Neural progenitor cell (in vitro differentiated cells): ENCODE measurements at places on chromosomes 1 and 21. TPM values are rescaled to one million over a fixed set of nuclear protein-coding genes. Genes with fewer than 3 reads are reported as not detected.

Gene CCDC30
- 2.0 and 2.8 TPM in 2 replicates for total RNA-seq

Gene ORC1
- total RNA-seq = 42.4 and 47.4 TPM in 2 replicates

GRCh38 chr21:29053656-29054055 is 19.8 kb downstream of the CCT8 start:
- no peaks in the 10 kb centered on the region for H3K4me1 ChIP-seq
- DNase-seq = no peak
- H3K36me3 ChIP-seq = peaks cover 22% of the 10 kb centered on the region
- H3K27ac ChIP-seq = peak overlapping the region; percentile 37
- no peak overlapping the region for H3K4me3 ChIP-seq
- no peaks in the 10 kb centered on the region for H3K27me3 ChIP-seq

DNA sequence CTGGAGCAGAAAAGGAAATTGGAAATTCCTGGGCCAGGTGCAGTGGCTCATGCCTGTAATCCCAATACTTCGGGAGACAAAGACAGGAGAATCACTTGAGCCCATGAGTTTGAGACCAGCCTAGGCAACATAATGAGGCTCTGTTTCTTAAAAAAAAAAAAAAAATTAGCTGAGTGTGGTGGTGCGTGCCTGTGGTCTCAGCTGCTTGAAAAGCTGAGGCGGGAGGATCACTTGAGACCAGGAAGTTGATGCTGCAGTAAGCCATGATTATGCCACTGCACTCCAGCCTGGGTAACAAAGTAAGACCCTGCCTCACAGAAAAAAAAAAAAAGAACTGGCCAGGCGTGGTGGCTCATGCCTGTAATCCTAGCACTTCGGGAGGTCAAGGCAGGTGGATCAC is 56.7 kb downstream of the SRSF11 start:
- H3K4me3 ChIP-seq = no peak overlapping the region
- no peaks in the 10 kb centered on the region for H3K4me1 ChIP-seq
- peaks cover 8% of the 10 kb centered on the region for H3K36me3 ChIP-seq

- no peaks in the 10 kb centered on the region for H3K4me1 ChIP-seq
- no peaks in the 10 kb centered on the region for H3K36me3 ChIP-seq
- no peaks in the 10 kb centered on the region for H3K27me3 ChIP-seq
- no peak overlapping the region for H3K27ac ChIP-seq
- no peak for DNase-seq
These were observed 67.5 kb downstream of the CLIC6 start for GRCh38 chr21:34736116-34736874.
